ENCODE measurements at places on chromosomes 7 and 10.

GRCh38 chr7:1458683-1459511, at the start of gene MICALL2:
MICALL2 (minus strand) TSS chr7:1459470; CDS start chr7:1459326, 144 bp downstream.
- DNase-seq: peak; percentile 79

- DNase-seq: no peak
Measured at GRCh38 chr7:7242899-7243298, 60.6 kb downstream of the C1GALT1 start.

DNA sequence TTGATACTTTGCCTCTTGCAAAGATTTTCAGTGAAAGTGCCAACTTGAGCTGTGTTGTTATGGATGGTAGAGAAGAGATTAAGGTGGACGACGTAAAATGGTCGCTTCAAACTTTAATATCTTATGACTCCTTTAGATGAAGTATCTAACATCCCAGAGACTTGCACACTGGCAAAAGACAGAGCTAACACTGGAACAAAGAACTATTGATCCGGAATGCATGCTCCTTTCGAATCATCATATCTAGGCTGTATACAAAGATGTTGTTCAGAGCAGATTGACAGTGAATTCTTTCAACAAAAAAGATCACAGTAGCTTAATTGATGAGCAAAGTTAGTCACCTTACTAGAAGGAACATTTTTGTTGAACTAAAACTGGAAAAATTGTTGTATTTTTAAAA, 592.7 kb downstream of the NXPH1 start:
- DNase-seq: no peak

- DNase-seq: no peak
Measured at GRCh38 chr10:97090644-97091043, 95.1 kb downstream of the SLIT1 start.

DNA sequence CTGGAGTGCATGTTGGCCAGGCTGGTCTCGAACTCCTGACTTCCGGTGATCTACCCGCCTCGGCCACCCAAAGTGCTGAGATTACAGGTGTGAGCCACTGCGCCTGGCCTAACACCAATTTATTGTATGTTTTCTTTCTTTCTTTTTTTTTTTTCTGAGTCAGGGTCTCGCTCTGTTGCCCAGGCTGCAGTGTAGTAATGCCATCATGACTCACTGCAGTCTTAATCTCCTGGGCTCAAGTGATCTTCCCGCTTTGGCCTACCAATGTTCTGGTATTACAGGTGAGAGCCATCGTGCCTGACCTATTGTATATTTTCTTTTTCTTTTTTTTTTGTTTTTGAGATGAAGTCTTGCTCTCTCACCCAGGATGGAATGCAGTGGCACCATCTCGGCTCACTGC, 33.8 kb upstream of the UBE2H start:
- DNase-seq: no peak

DNA sequence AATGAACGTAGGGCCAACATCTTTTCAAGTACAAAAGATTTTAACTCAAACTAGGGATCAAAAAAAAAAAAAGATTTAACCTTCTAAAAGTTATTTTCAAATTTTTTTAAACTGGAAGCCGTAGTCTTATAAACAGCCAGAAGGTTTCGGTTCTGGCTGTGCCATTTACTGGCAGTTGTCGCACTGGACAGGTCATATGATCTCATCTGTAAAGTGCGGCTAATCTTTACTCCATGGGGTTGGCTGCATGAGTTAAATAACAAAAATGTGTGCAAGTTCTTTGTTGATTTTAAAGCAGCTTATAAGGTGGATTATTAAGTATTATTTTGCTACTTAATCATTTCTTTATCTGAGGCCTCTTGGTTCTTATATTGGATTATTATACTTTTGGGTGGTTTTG, 36.6 kb downstream of the TRUB1 start:
- no peak for DNase-seq

- DNase-seq: no peak
Measured at GRCh38 chr10:104449391-104449790, 95.8 kb downstream of the CFAP58 start.

- DNase-seq: no peak
Measured at GRCh38 chr10:78504181-78504580, 470.5 kb downstream of the RPS24 start.

- no peak for DNase-seq
Measured at GRCh38 chr7:45244981-45245380, 87.4 kb downstream of the RAMP3 start.

DNA sequence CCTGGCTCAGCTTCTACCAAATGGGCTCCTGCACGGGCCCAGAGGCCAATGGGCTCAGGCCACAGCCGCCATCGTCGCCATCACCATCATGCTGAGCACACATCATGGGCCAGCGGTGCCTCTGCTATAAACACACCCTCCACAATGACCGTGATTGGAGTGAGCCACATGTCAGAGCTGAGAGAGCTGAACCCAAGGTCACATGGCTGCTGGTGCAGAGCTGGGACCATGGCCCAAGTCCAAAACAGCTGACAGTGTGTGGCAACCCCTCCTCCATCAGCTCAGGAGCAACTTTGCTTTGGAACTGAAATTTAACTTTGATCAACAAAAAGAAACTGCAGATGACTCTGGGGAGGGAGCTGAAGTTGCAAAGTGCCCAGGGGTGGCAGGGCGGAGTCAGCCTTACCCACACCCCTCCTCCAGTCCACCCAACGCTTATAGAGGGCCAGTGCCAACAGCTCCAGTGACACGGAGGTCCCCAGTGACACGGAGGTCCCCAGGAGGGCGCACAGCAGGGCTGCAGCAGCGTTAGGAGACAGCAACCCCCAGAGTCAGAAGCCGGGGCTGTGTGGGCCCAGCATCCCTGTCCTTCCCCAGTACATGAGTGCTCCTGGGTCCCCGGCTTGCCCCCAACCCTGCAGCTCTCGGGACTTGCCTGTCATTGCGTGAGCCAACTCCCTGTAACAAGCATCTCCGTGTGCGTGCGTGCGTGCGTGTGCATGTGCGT, 249.6 kb downstream of the ELFN1 start:
- DNase-seq: no peak

DNA sequence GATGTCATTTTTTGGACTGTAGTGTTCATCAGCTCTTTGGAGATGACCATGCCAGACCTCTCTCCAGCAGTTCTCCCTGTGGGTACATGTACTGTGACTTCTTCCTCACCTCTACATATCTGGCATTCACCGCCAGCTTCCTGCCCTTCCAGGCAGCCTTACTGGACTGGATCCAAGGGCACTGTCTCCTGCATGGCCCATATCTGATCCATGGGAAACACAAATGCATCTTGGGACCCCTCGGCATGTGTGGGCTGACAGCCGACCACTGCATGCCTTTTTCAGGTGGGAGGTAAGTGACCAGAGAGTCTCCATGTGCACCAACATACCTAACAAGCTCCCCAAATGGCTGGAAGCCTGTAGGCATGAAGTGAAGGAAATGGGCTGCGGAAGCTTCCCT, 3.9 kb upstream of the BLVRA start:
- no peak for DNase-seq

DNA sequence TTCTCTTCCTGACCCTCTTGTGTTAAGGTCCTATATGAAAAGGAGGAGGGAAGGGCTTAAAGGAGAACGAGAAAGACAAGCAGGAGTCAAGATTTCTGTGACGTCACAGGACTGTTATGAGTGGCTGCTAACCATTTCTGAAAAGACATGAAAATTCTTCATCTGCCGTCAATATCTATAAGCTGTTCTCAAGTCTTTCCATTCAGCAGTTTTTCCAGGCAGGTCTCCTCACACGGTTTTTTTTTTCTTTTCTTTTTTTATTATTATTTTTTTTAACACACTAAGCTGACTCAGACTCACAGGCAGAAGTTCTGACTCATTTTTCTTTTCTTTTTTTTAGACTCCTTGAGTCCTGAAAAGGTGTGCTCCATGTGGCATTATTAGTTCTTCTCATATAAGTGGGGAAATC, 72.0 kb downstream of the DGKI start:
- no peak for DNase-seq

DNA sequence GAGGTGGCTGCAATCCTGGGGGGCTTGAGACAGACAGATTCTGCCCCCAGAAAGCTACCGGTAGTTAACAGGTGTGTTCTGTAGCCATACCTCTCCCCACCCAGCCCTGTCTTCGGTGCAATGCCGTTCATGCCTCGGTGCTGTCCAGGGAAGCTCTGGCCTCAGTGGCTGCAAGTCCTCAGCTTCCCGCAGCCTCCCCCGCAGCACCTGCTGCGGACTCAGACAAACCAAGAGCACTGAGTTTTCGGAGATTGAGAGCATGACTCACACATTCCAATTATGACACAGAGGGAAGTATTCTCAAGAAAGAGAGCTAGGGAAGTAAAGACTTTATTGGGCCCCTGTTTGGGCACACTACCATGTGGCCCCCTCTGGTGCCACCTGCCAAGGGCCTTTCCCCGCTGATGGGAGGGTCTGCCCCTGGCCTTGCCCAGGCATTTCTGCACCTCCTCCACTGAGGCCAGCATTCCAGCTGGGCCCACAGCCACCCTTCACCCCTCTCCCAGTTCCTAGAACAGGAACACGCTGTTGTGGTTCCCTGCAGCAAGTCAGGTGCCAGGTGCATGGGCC, 30.2 kb upstream of the EZH2 start:
- no peak for DNase-seq

- DNase-seq: no peak
Measured at GRCh38 chr10:114478281-114478680, 74.0 kb upstream of the AFAP1L2 start.

GRCh38 chr7:17367502-17367901, 69.0 kb downstream of the AHR start:
- peak; percentile 52 for DNase-seq

DNA sequence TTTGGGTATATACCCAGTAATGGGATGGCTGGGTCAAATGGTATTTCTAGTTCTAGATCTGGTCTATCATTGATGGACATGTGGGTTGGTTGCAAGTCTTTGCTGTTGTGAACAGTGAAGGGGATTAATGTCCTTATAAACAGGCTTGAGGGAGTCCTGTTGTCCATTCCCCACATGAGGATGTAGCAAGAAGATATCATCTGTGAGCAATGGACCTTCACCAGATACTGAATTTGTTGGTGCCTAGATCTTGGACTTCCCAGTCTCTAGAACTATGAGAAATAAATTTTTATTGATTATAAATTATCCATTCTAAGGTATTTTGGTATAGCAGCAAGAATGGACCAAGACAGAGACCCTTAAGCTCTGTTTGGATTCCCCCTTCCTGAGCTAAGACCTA, 72.2 kb upstream of the RELN start:
- no peak for DNase-seq

DNA sequence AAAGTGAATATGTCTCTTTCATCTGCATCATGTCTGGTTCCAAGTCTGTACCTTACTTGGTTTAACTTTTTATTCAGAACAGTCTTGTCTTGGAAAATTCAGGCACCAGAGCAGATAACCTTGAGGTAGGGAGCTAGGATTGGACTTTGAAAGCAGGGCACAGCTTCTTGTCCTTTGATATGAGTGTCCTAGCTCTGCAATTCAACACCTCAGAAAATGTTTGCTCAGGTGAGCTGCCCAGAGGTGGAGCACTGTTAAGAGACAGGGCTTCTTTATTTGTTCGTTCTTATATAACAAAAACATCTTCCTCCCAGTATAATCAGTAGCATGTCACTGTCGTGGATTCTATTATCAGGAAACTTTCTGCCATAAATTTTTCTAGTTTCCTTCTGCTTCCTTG, 118.3 kb downstream of the LRRC4 start:
- no peak for DNase-seq

GRCh38 chr7:128836729-128837348, 6.6 kb downstream of the FLNC start:
- DNase-seq: no peak

DNA sequence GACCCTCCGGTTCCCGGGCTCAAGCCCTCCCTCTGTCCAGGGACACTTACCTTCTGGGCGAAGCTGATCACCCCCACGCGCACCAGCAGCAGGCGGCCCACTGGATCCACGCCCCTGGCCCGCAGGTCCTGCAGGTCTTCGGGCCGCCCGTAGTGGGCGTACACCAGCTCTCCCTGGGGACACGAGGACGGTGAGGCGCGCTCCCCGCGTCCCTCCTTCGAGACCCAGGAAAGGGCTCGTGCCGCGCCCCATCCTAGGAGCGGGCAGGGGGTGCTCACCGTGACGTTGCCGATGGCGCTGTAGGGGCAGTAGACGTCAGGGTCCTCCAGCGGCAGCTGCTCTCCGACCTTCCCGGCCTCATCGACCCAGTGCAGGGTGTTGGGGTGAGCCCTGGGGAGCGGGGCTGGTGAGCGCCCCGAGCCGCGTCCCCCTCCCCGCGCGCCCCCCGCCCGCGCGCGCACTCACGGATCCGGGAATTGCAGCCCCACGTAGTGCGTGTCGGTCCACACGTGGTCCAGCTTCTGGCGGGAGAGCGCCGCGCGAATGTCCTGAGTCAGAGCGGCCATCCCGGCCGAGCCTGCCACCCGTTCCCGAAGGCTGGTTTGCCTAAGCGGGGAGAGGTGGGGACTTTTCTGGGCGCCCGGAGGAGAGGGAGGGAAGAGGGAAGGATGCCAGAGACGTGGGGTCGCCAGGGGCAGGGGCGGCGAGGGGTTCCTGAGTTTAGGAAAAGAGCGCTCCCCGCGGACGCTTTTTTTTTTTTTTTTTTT, 8.2 kb downstream of the TFR2 start:
- DNase-seq: no peak

DNA sequence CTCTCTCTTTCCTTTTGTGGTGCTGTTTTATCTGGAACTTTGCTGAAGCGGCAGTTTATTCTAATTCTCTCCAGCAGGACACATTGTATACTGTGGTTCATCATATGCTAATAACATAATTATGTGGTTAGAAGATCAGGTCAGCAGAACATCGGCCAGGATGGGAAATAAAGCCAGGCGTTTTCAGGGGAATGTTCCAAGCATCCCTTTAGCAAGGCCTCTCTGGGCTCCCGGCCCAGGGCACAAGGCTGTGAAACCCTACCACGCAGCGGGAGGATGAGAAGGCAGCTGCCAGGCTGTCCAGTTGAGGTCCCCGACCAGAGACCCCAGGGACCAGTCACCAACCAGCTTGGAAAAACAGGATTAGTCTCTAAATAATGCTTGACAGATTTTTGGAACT, 112.2 kb upstream of the GALNT17 start:
- no peak for DNase-seq

GRCh38 chr7:24898691-24899090, 81.3 kb downstream of the OSBPL3 start:
- DNase-seq: no peak

DNA sequence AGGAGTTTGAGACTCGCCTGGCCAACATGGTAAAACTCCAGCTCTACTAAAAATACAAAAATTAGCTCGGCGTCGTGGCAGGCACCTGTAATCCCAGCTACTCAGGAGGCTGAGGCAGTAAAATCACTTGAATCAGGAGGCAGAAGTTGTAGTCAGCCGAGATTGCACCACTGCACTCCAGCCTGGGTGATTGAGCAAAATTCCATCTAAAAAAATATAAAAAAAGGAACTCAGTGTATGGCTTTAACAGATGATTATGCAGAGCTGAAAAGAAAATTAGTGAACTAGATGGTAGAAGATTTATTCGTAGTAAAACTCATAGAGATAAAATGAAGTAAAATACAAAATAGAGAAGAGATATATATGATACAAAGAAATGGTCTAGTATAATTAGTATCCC, 12.6 kb upstream of the CNOT4 start:
- no peak for DNase-seq

DNA sequence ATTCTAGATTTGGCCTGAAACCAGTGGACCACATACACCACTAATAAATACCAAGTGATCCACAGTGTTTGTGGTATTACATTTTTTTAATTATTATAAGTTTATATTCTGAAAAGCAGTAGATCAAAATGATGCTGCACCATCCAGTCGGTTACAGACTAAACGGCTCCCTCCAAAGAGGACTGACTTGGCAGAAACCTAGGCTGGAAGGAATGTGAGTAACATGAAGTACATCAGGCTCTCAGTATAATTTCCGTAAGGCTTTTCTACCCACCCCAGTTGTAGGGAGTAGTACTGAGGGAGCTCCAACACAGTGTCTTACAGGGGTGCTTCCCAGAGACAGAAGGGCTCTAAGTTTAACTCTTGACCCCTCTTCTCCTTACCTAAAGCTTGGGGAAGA, 119.5 kb downstream of the TRRAP start:
- DNase-seq: no peak
